Epithelial cell of prostate (primary cell): ENCODE measurements at places on chromosomes 13 and 19.

DNA sequence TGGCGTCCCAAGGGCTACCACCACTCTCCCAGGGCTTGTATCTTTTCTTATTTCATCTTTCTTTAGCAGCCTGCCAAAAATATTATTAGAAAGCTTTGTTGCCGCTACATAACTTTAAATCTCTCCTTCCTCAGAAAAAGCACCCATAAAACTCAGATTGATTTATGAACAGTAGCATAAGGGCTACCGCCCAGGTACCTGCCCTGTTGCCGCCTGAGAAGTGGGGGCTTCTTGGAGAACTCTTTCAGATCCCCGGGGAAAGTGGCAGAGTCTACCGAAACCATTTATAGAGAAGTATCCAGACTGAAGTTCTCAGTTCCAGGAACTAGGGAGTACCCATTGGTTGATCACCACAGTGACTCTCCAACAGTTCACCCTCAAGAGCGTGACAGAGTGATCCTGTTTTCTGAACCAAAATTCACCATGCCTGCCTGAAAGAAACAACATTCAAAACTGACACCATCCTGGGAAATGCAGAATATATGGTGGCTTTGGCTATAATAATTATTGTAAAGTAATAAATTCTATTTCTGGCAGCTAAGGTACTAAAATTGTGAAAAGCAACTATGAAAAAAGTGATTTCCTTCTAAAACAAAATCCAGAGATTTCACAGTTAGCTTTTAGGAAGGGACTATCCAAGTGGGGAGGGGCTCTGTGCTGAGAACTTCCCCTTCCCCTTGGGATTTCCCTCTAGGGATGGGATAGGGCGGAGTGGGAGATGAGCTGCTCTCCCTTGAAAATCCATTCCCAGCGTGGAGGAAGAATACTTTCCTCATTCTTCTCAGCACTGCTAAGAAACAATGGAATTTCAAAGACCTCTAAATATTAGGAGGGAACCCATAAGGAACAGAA lies 877 bp upstream of the N4BP2L1 start:
- DNase-seq = no peak

- no peak for DNase-seq
Measured at GRCh38 chr19:11685676-11686650, 52.8 kb downstream of the ZNF823 start.

DNA sequence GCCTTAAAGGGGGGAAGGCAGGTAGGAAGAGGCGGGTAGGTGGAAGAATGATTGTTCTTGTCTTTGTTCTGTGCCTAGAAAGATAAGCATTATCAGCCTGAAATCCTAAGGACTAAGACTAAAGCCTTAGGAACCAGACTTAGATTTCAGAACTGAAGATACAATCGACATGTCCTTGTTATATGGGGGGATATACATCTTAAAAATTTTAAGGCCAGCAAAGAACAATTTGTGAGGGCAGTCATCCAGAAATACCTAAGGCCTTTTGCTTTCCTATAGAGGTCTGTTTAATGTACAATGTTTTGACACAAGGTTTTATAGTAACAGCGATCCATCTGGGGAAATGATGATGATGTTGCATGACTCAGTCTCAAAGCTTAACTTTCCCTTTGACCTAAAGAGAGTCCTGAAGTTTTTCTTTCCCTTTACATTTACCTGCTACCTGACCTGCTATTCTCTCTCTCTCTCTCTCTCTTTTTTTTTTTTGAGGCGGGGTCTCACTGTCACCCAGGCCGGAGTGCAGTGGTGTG lies 20.2 kb upstream of the CEACAM6 start:
- DNase-seq = no peak

DNA sequence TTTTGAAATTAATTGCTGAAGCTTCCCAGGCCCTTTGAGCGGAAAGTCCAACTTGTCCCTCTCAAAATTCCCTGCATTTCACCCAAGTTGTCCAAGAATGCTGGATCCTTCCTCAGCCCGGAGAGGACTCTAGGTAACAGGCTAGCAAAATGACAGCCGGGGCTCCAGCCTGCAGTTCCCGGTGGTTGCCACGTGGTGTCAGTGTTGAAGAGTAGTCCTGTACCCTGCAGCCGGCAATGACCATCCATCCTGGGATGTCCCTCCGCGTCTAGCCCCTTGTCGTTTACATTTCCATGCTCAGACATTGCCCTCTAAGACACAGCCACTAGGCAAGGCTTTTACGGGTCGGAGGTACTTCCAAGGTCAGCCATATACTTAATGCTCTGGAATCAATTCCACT lies 31.4 kb upstream of the MTIF3 start:
- DNase-seq = no peak

GRCh38 chr19:36528921-36529518 lies 949 bp upstream of the ZNF260 start:
- DNase-seq = no peak

GRCh38 chr13:21517576-21517975 lies 58.5 kb upstream of the ZDHHC20 start:
- DNase-seq = no peak

GRCh38 chr19:40407714-40408597 lies 5.2 kb downstream of the PRX start:
- DNase-seq = no peak

GRCh38 chr13:97279913-97280312 lies 57.8 kb downstream of the MBNL2 start:
- DNase-seq = no peak

DNA sequence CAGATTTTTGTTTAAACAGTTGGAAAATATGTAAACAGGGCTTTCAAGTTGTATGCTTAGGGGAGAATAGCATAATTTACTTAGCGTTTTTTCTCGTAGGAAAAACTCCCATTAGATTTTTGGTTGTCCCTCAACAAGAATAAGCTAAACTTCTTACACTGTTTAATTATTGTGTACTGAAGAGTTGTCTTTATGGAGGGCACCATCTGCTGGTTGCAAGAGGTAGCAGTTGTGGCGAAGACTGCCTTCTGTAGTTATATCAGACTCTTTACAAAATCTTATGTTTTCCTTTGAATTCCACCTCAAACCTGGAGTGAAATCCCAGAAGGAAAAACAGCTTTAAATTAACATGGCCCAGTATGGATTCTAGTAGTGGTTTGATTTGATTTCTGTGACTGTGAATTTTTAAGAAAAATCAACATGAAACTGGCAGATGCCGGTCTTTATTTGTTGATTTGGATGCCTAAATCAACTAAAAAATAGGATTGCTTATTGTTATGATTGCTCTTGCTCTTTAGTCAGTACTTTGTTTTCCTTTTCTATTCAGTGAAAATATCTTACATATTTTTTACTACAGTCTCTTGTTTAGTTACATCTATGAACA lies 53.4 kb downstream of the PDS5B start:
- DNase-seq = no peak

DNA sequence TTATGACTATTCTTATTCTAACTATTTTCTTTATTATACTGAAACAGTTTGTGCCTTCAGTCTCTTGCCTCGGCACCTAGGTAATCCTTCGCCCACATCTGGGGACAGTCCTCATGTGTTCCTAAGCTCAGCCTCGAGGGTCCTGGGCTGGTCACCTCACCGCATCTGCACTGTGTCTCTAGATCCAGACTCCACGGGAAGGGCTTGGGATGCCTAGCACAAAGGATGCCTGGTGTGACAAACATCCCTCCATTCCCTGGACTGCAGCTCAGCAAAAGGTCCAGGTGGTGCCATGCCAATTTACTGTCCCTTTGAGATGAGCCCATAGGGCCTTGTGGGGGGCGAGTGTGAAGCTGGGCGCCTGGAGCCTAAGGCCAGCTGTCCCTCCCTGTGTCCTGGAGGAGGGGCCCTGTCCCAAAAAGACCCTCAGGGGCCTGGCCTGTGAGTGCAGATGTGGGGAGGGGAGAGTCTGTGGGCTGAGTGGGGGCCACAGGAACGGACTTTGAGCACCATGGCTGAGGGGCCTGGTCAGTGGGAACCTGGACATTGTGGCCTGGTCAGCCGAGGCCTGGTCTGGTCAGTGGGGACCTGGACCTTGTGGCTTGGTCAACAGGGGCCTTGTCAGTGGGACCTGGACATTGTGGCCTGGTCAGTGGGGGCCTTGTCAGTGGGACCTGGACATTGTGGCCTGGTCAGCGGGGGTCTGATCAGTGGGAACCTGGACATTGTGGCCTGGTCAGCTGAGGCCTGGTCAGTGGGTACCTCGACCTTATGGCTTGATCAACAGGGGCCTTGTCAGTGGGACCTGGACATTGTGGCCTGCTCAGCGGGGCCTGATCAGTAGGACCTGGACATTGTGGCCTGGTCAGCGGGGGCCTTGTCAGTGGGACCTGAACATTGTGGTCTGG lies 45.1 kb upstream of the TPM4 start:
- DNase-seq = no peak

GRCh38 chr13:107764046-107764445 lies 451.3 kb downstream of the LIG4 start:
- no peak for DNase-seq

- no peak for DNase-seq
Measured at GRCh38 chr13:112767506-112768471, 78.0 kb downstream of the ATP11A start.

DNA sequence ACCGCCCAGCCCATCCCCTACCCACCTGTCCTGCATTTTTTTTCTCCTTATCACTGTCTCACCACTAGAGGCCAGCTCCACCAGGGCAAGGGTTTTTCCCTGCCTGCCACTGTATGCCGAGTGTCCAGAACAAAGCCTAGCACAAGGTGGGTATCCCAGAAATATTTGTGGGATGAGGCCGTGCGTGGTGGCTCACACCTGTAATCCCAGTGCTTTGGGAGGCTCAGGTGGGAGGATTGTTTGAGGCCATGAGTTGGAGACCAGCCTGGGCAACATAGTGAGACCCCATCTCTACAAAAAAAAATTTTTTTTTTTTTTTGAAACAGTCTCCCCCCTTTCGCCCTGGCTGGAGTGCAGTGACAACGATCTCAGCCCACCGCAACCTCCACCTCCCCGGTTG lies 2.9 kb upstream of the MRI1 start:
- DNase-seq = no peak

DNA sequence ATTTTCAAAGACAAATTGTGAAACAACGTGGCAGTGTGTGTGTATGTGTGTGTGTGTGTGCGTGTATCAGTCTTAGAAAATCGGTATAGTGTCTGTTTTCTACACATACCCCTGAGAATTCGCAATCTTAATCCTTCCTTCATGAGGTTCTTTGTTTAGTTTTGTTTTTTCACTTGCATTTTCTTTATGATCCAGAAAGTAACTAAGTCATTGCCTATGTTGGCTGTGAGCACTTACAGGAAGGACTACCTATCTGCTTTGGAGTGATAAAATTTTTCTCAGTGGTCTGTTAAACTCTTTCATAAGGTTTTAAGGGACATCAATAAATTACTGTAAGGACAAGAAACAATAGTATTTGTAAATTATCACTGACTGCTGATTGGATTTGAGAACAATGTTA lies 1587.1 kb downstream of the PCDH9 start:
- DNase-seq = no peak

DNA sequence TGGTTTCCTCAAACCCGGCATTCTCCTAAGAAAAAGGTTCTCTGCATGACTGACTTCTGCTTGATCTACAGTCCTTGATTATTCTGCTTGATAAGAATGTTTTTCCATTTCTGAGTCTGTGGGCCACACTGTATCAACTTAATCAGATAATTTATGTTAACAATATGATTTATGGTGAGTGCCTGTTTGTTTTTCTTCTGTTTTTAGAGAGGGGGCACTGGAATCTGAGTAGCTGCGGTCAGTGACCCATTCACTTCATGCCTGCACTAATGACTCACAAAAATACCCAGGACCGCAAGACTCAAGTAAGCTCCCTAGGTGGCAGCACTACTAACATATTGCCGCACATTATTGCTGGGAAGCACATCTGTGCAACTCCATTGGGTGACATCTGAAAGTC lies 542.3 kb upstream of the ATXN8OS start:
- peak; percentile 22 for DNase-seq

DNA sequence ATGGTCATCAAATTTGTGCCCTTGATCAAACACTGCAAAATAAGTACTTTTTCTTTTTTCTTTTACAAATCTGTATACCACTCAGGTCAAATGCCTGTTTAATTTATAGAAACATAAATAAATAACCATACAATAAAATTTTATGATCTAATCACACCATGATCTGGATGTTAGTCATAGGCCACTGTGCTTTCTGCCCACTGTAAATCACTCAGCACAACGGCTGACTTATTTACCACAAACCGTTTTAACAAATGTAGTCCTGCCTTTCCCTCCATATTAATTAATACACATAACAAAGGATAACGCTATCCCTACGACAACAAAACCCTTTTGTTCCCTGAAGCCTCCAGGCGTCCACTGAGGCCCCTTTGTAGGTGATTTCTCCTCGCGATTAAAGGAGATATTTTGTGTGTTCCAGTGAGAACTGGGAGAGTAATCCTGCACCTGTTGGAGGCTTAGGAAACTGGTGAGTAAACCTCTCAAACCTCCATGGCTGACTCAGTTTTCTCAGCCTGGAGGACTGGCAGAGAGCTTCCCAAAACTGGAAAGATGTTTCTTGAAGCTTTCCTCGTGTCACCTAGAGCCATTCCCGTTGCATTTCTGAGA lies 477.1 kb upstream of the SGCG start:
- peak; percentile 8 for DNase-seq

GRCh38 chr13:59444210-59444857 lies 719.4 kb downstream of the DIAPH3 start:
- DNase-seq = no peak

DNA sequence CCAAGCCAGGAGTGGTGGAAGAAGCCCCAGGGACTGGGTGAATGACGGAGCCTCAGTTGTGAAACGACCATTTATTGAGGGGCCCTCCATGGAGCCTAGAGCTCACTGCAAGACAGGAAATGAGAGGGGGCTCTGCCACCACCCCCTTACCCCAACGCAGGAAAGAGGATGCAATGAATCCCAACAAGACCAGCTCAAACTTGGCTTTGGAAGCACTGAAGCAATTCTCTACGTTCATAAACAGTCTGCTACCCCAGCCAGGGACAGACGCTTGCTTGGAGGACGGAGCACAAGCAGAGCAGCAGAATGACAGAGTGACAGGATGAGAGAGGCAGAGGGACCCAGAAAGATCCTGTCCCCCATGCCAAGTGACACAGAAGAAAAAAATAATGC lies 1.0 kb downstream of the PRKACA start:
- DNase-seq = no peak

DNA sequence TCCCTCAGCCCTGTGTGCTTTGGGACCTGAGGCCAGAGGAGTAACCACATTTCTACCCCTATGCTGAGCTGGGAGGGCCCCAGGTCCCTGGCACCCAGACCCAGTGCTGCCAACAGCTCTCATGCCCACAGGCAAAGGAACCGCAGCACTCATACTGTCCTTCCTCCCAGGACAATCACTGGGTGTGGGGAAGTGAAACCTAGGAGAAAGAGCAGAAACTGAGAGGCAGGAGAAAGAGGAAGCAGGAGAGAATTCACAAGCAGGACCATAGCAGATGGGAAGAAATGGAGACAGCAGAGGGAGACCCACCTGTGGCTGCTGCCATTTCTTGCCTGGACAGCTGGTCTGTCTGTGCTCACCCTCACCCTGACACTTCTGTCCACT lies 18.9 kb downstream of the CCDC97 start:
- no peak for DNase-seq

GRCh38 chr13:53847502-53847901 lies 818.9 kb downstream of the OLFM4 start:
- no peak for DNase-seq

DNA sequence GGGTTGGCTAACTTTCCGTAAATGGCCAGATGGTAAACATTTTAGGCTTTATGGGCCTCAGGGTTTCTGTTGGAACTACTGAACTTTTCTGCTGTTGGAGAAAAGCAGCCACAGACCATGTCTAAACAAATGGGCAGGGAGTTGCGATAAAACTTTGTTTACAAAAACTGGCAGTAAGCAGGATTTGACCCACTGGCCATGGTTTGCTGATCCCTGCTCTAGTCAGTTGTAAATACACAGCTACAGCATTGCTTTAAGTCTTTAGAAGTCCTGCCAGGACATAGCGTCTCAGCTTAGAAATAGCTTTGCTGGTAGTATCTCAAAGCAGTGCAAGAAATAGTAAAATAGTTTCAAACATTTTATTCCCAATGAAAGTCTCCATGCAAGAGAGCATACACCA lies 88.4 kb downstream of the NALCN start:
- no peak for DNase-seq
